ENCODE measurements at places on chromosomes 5 and 9. TPM values are rescaled to one million over a fixed set of nuclear protein-coding genes. Genes with fewer than 3 reads are reported as not detected.

MEGF10 gene
- polyA plus RNA-seq: 6.5 TPM

C5orf52 gene
- polyA plus RNA-seq: not detected

CDC20B gene
- 0.89 TPM for polyA plus RNA-seq

TMEM171 gene
- not detected for polyA plus RNA-seq

FOXD4L3 gene
- not detected for polyA plus RNA-seq

ADGRD2 gene
- 1.7 TPM for polyA plus RNA-seq

SLC6A19 gene
- polyA plus RNA-seq: 0.32 TPM

TERT gene
- polyA plus RNA-seq: not detected

GARIN3 gene
- polyA plus RNA-seq: not detected

DDX4 gene
- 0.34 TPM for polyA plus RNA-seq
